T-cell (primary cell): ENCODE measurements at places on chromosomes 6 and 20. TPM values are rescaled to one million over a fixed set of nuclear protein-coding genes. Genes with fewer than 3 reads are reported as not detected.
A peak's percentile ranks its signal among the peaks of the same experiment; 100 is the strongest.

The EDN1 gene
- 0.53 TPM for total RNA-seq

The CLVS2 gene
- not detected for total RNA-seq

The POLR1H gene
- 43.3 TPM for total RNA-seq

The CST5 gene
- not detected for total RNA-seq

The HECA gene
- 137 TPM for total RNA-seq

DNA sequence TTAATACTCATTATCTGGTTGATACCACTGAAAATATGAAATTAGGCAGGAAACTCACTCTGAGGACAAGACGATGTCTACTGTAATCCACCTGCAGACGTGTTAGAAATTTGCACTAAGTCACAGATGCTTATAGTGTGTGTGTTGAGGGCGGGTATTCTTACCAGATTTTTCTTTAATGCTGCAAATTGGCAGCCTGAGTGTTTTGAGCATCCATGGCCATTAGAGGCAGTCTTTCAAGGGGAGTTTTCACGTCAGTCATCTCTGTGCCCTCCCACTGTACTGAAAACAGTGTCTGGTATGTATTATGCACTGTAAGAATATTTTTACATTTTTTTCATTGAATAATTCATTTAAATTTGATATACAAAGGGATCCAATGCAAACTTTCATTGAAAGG lies 266.5 kb upstream of the QKI start:
- no peak for DNase-seq

DNA sequence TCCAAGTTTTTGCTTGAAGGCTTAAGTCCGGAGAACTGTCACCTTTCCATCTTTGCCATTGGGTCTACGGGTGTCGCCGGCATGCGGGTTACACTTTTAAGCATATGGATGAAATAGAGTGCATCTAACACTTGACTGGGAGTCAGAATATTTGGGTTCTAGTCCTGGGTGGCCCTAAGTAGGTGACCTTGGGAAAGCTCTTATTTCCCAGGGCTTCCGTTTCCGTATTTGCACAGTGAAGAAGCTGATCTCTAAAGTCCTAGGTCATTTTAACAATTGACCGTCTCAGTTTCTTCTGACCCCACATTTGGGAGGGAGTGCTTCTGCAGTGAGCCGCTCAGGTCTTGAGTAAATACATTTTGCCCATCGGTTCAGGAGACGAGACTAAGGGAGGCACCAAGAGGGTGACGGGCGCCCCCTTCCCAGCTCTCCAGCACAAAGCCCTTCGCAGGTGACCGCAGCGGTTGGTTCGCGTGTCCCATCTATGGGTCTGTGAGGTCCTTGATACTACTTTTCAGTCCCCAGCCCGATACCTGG lies 651 bp upstream of the BLTP3A start:
- DNase-seq, result no peak

- no peak for DNase-seq
These were observed 708.4 kb upstream of the EPHA7 start for GRCh38 chr6:94127716-94128115.

GRCh38 chr20:35726842-35727711 lies 15.0 kb downstream of the RBM39 start:
- DNase-seq, result no peak

DNA sequence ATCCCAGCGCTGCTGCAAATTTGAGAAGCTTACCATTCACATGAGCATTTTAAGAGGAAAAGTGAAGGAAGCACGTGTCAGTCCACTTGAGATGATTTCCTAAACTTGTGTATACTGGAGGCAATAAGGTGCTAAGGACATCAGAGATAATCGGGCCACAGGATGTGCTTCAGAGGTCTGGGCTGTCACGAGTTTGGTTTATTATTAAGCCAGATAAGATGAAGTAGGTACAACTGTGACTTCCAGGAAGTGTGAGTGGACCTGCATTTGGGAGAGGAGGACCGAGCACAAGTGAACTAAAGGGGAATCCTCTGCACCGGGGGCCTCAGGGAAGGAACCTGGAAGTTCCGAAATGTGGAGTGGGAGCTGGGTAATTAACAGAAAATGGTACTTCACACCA lies 1.4 kb downstream of the SAMD5 start:
- no peak for DNase-seq

- no peak for DNase-seq
These were observed 2.5 kb upstream of the TNFRSF6B start for GRCh38 chr20:63693733-63694583.

DNA sequence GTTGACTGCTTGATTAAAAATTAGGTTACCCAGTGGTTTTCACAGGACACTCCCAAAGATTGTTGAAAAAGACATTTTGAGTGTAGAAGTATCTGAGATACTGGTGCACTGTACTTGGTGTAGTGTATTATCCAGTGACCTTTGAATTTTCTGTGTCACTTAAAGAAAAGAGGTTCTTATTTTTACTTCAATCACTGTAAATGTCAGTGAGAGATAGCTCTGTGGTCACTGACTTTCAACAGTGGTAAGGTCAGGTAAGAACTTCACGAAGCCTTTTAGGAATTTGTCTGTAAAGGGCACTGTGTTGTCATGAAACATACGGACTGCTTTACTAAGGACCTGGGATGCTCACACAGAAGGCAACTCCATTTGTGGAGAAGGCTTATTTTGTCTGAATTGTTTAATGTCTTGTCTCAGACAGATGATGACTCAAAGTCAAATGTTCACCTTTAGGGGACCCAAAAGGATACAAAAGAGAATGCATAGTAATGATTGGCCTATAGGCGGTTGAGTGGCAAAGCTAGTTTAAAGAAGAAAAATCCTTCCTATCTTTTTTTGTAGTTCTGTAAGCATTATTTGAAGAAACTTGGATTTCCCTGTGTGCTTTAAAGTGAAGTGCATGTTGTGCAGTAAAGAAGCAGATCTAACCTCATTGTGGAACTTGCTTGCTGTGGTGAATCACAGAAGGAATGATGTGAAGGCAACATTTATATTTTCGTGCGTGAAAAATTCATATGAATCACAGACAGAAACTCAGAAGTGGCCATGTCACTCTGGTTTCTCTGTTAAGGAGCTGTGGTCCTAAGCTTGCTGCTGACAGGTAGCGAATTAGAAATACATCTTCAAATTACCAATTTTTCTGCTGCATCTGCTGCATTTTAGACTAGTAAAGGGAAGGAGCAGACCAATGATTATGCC lies 47.3 kb downstream of the ZFAND3 start:
- DNase-seq, result no peak

DNA sequence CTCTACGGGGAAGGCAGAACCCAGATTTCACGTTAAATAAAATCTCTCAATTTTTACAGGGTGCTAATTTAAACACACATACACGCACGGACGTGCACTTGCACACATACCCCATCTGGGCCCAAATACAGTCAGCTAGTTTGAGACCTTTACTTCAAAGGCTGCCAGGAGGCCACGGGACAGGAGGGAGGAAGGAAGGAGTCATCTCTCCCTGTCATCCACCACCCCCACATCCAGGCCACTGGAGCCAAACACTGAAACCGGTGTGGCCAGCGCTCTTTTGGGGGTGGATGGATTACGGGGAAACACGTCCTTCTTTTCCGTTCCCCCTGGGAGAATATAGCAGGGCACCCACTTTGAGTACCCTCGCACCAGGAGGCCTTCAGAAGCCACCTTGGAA lies 60.1 kb downstream of the ZNF831 start:
- DNase-seq, result no peak

GRCh38 chr20:45044084-45044573 lies 56.8 kb downstream of the KCNS1 start:
- peak; percentile 28 for DNase-seq
